Midbrain (tissue), 1 donor: ENCODE measurements at places on chromosomes 13 and 19.

GRCh38 chr19:1173159-1173844, 766 bp downstream of the SBNO2 start:
- no peak for DNase-seq

DNA sequence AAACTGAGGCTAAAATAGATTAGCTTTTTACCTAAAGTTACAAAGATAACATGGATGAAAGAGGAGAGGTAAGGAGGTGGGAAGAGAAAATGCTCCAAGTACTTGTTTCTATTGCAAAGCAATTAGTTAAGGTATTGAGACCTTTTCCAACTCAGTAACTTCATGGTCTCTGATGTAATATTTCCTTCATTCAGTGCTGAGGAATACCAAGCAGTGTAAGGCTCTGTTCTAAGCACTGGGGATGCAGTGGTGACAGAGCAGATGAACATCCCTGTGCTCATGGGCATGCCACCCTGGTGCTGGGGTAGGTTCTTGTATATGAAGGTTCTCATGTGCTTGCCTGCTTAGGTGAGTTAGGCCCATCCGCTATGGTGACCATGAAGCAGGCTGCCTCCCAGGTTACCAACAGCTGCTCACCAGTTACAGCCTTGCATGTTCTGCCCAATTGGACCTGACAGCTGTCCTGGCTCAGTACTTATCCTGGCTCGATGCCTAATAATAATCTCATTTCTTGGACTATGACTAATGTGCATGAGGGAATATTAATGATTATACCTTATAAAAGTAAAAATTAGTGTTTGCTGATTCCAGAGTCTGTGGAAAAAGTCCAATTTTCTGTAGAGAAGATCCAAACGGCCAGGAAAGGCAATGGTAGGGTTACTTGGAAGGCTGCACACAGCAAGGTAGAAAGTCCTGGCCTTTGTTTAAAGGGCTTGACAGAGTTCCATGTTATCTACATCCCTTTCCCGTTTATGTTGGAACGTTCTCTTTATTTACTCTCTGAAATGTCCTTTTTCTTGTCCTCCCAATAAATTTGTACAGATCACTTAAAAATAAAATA, 48.3 kb downstream of the LATS2 start:
- no peak for DNase-seq

GRCh38 chr13:111403266-111403665, 82.8 kb downstream of the TEX29 start:
- no peak for DNase-seq

DNA sequence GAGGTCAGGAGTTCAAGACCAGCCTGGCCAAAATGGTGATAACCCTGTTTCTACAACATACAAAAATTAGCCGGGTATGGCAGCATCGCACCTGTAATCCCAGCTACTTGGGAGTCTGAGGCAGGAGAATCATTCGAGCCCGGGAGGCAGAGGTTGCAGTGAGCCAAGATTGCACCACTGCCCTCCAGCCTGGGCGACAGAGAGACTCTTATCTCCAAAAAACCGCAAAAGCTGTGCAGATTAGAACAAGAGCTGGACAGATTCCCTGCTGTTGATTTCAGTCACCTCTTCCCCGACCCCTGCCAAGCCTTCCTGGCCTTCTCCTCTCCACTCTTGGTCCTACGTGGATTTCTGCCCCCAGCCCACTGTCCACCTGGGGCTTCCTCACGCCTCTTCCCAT, 8.3 kb downstream of the CAMSAP3 start:
- no peak for DNase-seq

DNA sequence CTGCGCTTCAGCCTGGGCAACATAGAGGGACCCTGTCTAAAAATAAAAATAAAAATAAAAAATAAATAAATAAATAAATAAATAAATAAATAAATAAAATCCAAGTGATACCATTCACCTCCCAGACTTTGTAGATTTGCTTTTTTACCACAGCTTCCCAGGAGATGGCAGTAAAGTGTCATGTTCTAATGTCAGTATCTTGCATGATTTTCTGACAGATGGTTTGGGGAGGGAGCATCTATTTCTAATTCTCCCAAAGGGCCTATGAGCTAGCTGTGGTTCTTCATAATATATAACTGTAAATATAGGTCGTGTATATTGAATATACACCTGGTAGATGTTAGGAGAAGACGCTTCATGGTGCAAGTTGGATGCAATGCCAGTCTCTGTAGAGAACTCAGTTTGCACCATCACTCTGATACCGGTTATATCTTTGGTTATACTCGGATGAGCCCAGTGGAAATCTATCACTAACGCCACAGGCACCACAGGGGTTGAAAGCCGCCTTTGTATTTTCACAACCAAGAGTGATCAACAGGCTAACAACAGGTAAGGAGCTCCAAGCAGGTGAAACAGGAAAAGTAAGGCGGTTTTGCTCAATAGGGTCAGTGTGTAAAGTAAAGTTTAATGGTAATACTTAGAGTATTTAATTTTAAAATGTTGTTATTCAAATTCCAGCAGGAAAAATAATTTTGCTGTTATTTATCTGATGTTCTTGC, 13.9 kb downstream of the APLP1 start:
- peak; percentile 81 for DNase-seq

DNA sequence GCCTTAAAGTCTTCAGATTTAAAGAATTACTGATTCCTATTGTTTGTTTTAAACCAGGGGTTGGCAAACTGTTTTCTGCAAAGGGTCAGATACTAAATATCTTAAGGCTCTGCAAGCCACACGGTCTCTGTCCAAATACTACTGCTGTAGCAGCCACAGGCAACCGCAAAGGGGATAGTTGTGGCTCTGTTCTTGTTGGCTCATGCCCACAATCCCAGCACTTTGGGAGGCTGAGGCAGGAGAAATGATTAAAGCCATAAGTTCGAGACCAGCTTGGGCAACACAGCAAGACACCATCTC, 22.4 kb downstream of the RANBP3 start:
- no peak for DNase-seq

DNA sequence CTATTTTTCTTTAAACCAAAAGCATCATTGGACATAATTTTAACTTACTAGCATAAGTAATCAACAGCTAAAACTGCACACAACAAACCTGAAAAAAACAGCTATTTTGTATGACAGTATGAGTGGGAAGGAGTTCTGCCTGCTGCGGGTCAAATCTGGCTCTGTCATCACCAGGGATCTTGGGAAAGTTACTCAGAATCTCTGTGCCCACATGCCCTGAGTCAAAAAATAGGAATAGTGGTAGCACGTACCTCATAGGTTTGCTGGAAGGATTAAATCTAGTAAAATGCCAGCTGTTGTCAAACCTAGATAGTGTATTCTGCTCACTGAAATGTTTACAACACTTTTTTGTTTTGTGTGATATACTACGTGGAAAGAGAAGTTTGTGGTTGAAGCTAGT, 1.1 kb downstream of the CLN5 start:
- DNase-seq = no peak

DNA sequence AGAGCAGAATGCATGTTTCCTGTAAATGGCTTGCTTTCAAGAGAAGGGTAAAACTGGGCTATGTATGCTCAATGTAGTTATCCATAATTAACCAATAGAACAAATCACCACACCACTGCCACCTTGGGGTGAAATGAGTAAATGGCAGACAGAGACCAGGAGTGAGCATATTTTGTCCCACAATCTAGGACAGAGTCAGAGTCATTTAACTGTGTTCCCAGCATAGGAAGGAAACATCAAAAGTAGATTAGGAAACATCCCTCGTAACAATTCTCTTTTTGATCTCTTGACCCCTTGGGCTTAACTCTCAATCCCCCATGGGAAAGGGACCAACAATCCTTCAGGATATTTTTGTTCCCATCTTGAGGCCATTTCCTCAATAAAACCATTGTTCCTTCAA, 224.8 kb downstream of the NHLRC3 start:
- DNase-seq = peak; percentile 78

DNA sequence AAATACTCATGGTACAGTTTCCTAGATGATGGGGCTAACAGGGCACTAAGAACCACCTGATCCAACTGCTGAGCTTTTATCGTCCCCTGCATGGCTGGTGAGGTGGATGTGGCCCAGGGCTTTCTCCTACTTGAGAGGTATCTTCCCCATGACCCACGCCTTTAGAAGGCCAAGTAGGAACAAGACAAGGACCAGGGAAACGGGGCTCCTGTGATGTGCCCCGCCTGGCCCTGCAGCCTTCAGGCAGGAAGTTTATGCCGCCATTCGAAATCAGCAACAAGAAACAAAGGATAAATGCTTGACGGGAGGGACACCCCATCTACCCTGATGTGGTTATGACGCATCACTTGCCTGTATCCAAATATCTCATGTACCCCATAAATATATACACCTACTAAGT, 4.1 kb downstream of the NLRP13 start:
- DNase-seq = no peak

GRCh38 chr19:18940769-18941627, at the start of gene HOMER3:
HOMER3 (minus strand) TSS chr19:18941217; CDS start chr19:18938982, 2,235 bp downstream.
- peak; percentile 80 for DNase-seq

- DNase-seq = no peak
These were observed 8.3 kb downstream of the PRAM1 start for GRCh38 chr19:8494158-8494557.

DNA sequence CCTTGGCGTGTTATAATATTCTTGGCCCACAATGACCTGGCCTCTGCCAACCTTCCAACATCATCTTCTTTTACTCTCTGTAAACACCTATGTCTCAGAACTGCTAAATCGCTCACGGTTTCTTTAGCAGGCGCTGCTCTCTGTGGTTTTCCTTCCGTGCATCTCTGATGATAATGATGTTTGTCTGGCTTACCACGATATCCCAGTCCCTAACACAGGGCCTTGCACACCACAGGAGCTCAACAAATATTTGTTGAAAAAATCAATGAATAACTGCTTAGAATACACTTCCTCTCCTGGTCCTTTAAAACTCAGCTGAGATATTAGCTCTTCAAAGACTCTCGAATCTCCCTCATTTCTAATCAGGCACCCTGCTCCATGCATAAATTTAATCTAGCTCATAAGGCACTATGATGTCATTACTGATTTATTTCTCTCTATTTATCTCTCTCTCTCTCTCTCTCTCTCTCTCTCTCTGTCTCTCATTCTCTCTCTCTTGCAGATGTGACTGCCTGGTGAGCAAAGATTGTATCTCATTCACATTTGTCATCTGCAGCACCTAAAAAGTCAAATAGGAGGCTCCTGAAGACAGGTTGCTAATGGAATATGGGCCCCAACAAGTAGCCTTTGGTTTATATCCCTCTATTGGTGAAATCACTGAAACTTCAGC, 206.4 kb downstream of the NHLRC3 start:
- DNase-seq = no peak

DNA sequence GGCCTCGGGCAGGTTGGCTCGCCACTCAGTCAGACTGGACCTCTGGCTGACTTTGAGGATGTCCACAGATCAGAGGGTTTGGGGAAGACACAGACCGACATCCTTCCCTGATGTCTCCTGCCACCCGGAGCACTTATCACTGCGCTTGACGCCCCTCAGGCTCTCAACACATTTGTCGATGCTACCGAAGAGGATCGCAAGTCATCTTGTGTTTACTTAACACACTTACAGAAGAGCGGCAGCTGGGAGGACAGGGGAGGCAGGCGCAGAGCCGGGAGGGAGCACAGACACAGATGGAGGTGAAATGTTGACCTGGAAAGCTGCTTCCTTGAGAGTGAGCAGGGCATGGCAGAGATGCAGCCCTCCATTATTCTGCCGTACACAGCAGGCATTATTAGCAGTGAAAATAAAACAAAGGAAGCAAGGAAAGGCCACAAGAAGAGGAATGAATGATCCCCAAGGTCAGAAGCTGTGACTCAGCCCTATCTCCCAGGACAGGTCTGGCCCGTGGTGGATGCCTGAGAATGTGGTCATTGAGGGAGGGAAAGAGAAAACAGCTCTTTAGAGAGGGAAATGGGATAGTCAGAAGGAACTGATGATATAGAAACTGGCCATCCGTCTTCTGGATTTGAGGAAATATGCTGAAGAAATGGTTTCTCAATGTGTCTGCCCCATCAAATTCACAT, 549.5 kb upstream of the ARGLU1 start:
- no peak for DNase-seq

GRCh38 chr19:6868351-6868750, 19.0 kb upstream of the ADGRE1 start:
- DNase-seq = peak; percentile 20

GRCh38 chr19:51392701-51393100, 2.3 kb upstream of the C19orf84 start:
- no peak for DNase-seq

- no peak for DNase-seq
These were observed 26.9 kb downstream of the MZT1 start for GRCh38 chr13:72700509-72700908.

DNA sequence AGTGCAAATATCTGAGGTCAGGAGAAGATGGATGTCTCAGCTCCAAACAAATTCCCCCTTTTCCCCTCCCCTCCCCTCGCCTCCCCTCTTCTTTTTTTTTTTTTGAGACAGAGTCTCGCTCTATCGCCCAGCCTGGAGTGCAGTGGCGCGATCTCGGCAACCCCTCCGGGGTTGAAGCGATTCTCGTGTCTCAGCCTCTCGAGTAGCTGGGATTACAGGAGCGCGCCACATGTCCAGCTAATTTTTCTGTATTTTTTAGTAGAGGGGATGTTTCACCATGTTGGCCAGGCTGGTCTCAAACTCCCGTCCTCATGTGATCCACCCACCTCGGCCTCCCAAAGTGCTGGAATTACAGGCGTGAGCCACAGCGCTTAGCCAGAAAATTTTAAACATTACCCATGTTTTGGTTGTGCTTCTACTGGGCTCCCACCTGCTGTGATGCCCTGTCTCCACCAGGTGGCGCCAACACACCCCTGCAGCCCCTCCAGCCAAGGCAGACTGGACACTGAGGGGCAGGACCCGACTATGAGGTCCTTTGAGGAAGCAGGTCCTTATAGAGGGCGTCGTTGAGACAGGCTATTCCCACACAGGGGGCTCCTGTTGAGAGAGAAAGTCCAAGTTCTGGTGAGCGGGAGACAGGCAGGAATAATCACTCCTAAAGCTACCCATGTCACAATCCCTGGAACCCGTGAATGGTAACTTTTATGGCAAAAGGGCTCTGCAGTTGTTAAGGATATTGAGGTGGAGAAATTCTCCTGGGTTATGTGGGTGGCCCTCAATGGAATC, 6.3 kb downstream of the ERICH4 start:
- DNase-seq = peak; percentile 72

- no peak for DNase-seq
These were observed 9.0 kb downstream of the SLC25A15 start for GRCh38 chr13:40798380-40798779.

DNA sequence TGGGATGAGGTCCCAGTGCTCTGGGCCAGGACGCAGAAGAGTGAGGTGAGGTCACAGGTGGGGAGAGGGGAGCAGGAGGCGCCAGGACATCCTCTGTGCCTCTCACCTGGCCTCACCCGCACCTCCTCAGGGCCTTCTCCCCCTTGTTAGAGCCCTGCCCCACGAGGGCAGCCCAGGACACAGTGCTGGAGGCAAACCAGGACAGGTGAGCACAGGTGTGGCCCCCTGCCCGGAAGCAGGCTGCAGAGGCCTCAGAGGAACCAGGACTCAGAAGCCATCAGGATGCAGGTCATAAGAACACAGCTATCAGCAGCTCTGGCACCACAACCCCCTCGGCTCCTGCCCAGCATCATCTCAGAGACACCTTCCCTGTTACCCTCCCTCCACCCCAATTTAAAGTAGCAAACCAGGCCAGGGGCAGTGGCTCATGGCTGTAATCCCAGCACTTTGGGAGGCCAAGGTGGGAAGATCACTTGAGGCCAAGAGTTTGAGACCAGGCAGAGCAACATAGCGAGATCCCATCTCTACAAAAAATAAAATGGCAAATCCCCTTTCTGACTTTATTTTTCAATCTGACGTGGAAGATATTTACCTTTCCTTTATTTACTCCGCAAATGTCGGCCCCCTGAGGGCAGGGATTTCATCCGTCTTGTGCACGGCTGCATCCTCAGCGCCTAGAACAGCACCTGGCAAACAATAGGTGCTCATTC, at the start of gene CEACAM16:
TSS of gene CEACAM16 (plus strand) at position 660 of the 710 bp plus-strand sequence. CDS start 2,306 bp downstream, outside the sequence.
- DNase-seq = no peak
